Glutamatergic neuron (in vitro differentiated cells): ENCODE measurements at places on chromosomes 12 and 14. TPM values are rescaled to one million over a fixed set of nuclear protein-coding genes. Genes with fewer than 3 reads are reported as not detected.

Gene LBHD2
- total RNA-seq = not detected

GRCh38 chr12:111600205-111600642 is 1.1 kb upstream of the ATXN2 start:
- peak overlapping the region; percentile 81 for H3K4me3 ChIP-seq
- H3K36me3 ChIP-seq = no peaks in the 10 kb centered on the region
- peaks cover 8% of the 10 kb centered on the region for H3K27me3 ChIP-seq
- no peak for DNase-seq
- peaks cover 6% of the 10 kb centered on the region for H3K4me1 ChIP-seq

Gene GTF2H3
- 23.0 TPM for total RNA-seq

Gene CLEC14A
- total RNA-seq = 0.96 TPM

Gene SLC6A12
- total RNA-seq = 0.64 TPM

DNA sequence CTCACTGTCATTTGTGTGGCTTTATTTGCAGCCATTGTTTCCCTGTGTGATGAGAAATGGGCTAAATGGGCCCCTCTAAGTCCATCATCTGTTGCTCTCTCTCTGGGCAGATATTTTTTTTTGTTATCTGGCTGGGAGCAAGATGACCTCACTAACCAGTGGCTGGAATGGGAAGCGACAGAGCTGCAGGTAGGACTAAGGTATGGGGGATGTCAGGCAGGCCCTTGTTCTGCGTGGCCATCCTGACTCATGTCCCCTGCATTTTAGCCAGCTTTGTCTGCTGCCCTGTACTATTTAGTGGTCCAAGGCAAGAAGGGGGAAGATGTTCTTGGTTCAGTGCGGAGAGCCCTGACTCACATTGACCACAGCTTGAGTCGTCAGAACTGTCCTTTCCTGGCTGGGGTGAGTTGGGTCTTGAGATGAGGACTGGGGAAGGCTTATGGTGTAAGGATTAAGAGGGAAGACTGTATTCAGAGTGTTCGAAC is 1.3 kb downstream of the MARS1 start:
- peaks cover 22% of the 10 kb centered on the region for H3K4me1 ChIP-seq
- H3K36me3 ChIP-seq = peaks cover 23% of the 10 kb centered on the region
- no peak for DNase-seq
- peaks cover 28% of the 10 kb centered on the region for H3K27me3 ChIP-seq
- peak overlapping the region; percentile 96 for H3K27ac ChIP-seq
- peak overlapping the region; percentile 94 for H3K4me3 ChIP-seq

Gene CRY1
- total RNA-seq = 10.1 TPM
